ENCODE measurements at places on chromosomes 13 and 19.

DNA sequence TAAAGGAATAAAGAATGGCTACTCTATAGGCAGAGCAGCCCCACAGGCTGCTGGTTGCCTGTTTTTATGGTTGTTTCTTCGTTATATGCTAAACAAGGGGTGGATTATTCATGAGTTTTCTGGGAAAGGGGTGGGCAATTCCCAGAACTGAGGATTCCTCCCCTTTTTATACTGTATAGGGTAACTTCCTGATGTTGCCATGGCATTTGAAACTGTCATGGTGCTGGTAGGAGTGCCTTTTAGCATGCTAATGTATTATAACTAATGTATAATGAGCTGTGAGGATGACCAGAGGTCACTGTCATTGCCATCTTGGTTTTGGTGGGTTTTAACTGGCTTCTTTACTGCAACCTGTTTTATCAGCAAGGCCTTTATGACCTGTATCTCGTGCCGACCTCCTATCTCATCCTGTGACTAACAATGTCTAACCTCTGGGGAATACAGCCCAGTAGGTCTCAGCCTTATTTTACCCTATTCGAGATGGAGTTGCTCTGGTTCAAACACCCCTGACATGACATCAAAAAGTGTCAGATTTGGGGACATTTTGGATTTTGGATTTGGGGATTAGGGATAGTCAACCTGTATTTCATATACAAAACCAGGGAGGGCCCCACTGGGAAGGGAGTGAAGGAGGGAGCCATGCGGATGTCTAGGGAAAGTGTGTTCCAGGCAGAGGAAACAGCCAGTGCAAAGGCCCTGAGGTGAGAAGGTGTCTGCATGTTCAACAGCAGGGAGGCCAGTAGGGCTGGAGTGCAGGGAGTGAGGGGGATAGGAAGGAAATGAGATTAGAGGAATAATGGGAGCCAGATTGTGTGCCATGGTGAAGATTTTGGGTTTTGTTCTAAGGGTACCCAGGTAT lies 10.9 kb downstream of the FXYD5 start:
- no peak for DNase-seq

GRCh38 chr13:25213715-25214114 lies 41.6 kb upstream of the AMER2 start:
- DNase-seq: no peak

GRCh38 chr19:49716154-49716553 lies 25.2 kb downstream of the CPT1C start:
- DNase-seq: no peak

DNA sequence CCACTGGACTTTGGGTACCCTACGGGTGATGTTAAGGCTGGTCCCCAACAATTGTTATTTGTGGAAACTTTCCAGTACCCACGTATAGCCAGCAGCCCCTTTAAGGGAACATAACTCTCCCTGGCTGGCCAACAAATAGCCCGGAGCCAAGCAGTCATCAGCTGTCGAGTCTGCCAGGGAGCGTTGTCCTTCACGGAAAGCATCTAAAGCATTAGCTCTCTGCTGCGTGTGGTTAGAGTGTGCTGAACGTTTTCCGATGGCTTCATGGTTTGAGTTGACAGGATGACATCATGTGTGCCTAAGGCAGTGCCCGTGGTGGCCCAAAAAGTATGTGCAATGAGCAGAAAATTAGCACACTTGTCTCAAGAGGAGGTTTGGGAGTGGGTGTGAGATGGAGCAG lies 3.3 kb upstream of the ZNF556 start:
- no peak for DNase-seq

DNA sequence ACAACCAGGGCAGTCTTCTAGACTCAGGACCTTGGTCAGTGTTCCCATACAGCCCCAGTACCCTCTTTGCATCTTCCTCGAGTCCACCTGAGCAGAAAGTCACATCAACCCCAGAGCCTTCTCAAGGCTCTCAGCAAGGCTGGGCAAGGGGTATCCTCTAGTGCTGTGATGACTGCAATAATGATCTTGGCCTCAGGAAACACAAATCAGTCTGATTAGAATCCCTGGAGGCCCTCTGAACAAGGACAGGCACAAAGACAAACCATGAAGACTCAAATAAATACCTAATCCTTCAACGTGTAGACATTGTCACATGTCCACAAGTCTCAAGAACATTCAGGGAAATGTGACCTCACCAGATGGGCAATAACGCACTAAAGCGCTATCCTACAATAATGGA lies 468.2 kb downstream of the TBC1D4 start:
- no peak for DNase-seq

DNA sequence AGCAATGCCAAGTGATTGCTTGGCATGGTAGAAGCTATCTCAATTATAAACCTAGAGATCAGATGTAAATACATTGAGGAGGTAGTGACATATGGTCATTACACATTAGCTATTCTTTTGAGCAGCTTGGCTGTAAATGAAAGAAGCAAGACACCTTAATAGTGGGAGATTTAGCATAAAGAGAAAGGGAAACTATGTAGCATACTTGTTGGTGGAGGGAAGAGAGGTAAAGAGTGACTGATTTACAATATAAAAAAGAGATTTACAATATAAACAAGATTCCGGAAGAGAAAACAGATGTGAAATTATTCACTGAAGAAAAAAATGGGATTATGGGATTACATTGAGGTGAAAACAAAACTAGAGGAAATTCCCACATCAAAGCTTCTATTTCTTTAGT lies 2009.6 kb downstream of the OLFM4 start:
- DNase-seq: no peak

DNA sequence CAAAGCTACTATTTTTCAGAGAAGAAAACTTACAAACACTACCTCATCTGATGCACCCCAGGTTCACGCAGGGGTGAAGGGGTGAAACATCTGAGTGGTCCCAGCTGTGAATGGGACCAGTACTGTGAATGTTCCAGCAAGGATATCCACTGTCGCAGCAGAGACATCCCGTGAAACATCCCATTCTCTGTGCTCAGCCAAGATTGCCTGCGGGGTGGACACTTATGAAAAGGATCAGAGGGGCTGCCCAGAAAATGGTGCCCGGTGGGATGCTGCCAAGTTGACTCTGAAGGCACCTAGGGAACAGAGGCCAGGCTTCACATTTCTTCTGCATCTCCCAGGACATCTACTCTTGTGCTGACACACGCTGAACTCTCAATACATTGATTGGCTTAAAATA lies 15.9 kb downstream of the IRS2 start:
- no peak for DNase-seq

DNA sequence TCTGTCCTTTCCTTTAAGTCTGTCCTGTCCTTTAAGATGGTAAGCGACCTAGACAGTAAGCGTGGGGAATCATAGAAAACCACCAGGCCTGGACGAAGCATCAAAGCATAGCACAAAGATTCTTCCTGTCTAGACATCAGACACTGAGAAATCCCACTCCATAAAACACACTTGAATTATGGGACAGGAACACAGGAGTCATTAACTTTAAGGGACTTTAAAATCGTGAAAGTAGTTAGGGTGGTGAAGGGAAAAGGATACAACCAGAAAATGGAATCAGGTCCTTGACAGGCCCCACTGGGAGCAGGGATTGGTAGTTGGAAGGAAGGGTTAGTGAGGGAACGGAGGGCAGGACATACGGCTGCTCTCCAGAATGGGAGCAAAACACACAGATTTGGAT lies 31.6 kb upstream of the C1QTNF9 start:
- no peak for DNase-seq

- no peak for DNase-seq
These were observed 45.3 kb upstream of the SERTM1 start for GRCh38 chr13:36628377-36629056.

- peak; percentile 78 for DNase-seq
These were observed 3.7 kb upstream of the FCER2 start for GRCh38 chr19:7705387-7706187.

DNA sequence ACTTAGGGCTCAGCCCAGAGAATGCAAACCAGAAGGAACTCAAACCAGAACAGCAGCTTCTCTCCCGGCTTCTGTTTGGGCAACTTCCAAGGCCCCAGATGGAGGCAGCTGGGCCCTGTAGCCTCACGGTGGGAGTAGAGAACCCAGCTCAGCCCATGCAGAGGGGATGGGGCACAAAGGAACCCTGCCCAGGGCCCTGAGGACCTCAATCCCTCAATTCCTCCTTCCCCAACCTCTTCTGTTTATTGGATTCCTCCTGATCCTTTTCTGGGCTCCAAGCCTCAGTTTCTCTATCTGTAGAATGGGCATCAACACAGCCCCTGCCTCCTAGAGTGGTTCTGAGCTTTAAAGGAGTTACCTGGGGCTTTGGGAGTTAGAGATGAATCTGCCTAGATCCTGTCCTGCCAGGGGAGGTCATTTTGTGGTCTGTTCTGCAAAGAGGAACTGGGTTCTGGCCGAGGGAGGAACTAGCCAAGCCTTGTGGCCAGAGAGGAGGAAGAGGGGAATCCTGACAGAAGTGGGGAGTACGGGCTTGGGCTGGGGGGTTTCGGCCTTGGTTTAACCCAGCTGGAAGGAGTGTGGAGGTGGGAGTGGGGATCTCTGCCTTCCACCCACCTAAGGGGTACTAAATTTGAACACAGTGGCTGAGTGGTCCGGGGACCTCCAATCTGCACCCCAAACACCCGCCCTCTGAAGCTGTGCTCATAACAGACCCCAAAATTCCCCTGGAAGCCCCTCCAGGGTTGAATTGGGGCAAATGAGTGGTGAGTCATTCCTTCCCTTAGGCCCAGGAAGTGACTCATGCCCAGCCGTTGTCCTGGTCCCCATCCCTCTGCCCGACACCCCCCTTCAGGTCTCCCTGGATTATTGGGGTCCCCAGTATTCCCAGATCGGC lies 2.7 kb downstream of the ADGRE5 start:
- peak; percentile 57 for DNase-seq

DNA sequence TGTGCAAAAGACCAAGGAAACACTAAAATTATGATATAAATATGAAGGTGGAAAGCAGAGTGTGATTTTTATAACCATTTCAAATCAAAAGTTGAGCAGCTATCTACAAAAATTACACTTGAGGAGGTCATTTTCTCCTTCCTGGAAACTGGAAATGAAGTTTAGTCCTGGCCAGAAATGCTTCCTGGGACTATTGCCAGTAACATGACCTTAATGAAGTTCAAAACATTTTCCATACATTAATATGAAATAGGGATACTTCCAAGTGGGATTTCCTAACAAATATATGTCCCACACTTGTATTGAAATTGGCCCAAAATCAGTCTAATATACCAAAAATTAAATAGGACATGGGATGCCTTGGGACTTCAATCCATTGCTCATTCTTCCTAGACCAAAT lies 1556.8 kb upstream of the MIR17HG start:
- DNase-seq: no peak

- DNase-seq: no peak
These were observed 57.2 kb upstream of the ZNRF4 start for GRCh38 chr19:5397804-5398692.

GRCh38 chr13:86741762-86742285 lies 929.3 kb upstream of the SLITRK5 start:
- DNase-seq: no peak

DNA sequence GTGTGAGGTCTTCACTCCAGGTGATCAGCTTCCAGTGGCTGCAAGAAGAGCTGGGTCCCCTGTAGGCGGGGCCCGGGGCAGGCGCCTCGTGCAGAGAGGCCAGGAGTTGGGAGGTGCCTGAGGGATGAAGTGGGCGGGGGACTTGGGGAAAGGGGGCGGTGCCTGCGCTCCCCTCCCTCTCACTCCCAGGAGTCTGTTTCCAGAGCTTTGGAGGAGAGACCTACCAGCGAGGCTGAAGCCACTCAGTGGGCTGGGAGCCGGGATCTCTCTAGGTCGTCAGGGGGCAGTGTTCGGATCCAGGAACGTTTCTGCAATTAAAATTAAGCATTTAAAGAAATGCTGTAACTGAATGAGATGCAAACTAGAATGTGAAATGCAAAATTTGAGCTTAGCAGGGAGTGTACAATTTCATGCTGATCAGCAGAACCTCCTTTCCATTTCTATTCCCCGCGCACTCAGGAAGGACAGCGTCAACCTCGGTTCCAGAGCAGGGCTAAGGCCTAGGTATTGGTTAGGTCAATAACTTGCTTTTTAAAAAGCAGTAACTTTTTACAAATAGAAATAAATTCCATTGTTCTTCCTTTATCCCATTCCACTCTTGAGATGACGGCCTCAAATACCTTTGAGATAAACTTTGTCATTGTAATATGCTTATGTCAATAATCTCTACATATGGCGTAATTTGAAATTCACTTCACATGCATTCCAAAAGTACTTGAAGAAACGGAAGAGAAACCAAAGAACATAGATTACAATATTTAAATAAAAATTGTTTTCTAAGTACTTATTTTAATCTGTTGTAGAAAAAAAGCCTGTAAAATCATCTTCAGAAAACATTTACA lies 11.6 kb downstream of the ZNF160 start:
- DNase-seq: no peak

DNA sequence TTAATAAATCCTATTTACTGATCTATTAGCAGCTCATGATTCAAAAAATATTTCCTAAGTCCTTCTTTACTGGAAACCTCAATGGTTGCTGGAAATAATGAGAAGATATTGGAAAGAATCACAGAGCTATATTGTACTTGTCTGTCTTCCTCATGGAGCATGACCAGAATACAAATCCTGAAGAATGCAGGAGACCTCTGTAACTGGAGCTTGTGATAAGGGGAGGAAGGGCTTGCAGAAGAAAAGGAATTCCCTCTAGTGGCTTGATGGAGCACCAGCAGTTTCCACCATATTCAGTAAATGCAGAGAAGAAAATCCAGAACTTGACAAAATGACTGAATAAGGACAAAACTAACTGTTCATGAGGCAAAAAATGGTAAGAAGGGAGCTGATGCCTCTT lies 1333.1 kb downstream of the EFNB2 start:
- DNase-seq: no peak

- DNase-seq: peak; percentile 93
These were observed at the start of gene ZNF681 for GRCh38 chr19:23758187-23759074. TSS of gene ZNF681 (minus strand) at chr19:23758891. CDS start at chr19:23758749, 142 bp downstream.

DNA sequence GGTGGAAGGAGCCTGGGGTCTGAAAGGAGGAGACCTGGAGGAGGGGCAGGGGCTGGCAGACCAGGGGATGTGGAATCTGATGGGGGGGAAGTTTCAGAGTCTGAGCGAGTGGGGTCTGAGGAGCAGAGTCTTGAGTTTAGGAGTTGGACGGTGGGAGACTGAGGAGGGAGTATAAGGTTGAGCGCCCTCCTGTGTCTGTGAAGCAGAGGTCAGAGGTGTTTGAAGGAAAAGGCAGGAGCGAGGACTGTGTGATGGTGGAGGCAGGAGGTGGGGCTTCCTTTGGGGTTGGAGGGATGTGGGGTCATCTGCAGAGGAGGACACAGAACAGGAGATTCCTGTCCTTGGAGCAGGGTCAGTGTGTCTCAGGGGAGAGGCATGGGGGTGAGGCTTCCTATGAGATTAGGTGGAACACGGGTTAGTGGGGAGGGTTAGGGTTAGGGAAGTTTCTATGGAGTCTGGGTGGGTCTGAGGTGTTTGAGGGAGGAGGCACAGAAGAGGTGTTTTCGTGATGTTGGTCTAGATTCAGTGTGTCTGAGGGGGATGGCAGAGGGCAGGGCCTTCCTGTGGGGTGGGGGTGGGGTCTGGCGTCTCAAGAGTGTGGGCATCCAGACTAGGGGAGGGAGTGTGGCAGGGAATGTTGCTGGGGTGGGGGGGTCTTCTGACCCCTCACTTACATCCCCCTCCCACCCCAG lies 8.3 kb downstream of the RYR1 start:
- DNase-seq: no peak

GRCh38 chr19:52336791-52337381 lies 843 bp downstream of the ZNF610 start:
- no peak for DNase-seq

GRCh38 chr19:51469162-51469561 lies 9.2 kb upstream of the CEACAM18 start:
- no peak for DNase-seq

- DNase-seq: peak; percentile 51
These were observed 629 bp downstream of the IZUMO4 start for GRCh38 chr19:2097203-2097885.
